Stimulated activated CD8-positive, alpha-beta memory T cell treated with anti-CD3 and anti-CD28 coated beads, Interleukin-4, amount 100 ng/mL, for 1 hour (primary cell): ENCODE measurements at places on chromosomes 12 and 14.

DNA sequence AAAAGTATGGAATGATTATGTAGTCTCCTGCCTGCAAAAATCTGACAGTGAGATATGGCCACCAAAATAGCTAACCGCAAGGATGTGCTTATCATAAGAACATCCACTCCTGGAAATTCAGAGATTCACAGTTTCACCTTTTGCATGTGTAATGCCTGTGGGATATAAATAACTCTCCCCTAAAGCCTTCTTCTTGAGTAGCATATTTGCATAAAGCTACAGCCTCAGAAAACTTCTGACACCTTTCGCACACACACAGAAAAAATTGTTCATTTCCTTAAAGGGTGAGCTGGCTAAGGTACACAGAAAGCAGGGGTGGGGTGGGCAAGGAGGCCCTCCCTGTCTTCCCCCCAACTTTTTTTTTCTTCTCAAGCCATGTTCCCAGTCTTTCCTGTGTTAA lies 3.1 kb upstream of the IGF1 start:
- no peak for DNase-seq

DNA sequence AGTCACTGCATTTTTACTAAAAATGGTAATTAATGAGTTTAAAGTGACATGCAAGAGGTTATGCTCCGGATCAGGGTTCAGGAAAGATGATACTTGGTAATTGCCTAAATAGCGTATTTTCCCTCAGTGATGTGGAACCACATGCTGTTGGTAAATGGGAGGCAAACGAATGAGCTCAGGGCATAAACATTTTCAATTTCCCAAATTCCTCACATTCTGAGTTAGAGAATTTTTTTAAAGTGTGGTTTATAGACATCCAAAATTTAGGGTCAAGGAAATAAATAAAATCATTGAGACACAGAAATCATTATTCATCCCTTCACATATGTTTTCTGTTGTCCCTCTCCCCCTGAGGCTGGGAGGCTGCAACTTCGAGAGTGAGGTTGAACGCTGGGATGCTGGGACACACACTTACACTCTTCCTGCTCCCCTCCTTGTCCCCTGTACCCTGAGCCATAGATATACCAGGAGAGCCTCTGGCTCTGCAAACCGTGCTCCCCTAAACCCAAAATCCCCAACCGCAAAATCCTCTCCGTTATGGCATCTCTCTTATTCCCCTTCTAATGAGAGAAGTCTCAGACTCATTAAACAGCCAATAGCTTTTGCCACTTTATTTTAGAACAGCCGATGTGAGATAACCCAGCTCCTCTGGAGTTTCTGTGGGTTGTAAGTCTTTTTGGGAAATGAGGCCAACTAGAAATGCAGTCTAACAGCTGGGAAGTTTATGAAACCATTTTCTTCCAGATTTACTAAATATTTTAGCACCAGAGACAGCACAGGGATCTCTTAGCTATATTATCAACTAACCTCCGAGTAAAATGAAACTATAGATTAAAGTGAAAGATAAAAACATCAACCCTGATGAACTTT lies 21.4 kb upstream of the ADGRD1 start:
- DNase-seq = no peak

GRCh38 chr14:67532998-67533753 lies at the start of gene PLEKHH1:
Gene PLEKHH1, plus strand, starts transcription at chr14:67533290. Its CDS starts 8,578 bp downstream, at chr14:67541868.
- no peak for DNase-seq

DNA sequence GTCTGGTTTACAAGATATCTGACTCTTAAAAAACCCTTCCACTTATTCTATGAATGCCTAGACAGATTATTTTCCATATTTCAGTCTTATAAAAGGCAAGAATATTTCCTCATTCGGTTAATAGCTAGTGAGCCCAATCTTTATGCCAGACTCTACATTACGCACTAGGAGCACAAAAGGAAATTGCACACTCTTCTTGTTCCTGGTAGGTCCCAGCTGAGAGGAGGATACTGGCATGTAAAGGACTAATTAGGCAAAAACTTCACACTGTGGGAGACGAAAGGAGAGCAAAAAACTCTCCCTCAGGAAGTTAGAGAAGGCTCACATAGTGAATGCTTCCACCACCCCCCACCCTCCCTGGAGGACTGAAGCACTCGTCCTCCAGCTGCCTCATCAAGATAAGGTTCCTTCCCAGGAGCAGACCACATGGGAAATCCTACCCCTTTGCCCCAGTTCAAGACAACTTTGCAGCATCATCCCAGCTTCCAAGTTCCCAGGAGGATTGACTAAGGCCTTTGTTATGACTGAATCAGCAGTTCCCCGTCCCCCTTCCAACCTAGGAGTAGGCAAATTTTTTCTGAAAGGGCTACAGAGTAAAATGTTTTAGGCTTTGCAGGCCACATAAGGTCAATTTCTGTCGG lies 14.5 kb downstream of the CAPZA3 start:
- DNase-seq = no peak

DNA sequence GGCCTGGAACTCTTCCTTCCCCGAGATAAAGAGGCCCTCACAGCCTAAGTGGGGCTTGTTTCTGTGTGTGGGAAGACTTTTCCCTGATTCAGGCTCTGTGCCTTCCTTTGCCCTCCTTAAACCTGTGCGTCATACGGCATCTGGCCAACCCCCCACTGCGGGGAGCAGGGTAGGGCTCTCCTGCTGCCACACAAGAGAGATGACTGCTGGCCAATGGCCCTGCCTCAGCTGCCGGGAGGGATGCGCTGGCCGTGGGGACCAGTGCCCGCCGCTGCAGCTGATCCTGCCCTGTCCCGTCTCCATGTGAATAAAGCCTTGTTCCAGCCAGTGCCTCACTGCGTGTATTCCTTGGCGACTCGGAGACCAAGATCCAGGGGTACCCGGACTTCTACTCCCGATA lies 42.5 kb upstream of the BEGAIN start:
- no peak for DNase-seq

- DNase-seq = no peak
These were observed 227.2 kb downstream of the DACT1 start for GRCh38 chr14:58864751-58865513.

- DNase-seq = no peak
These were observed 30.4 kb upstream of the PLEK2 start for GRCh38 chr14:67442139-67442906.

GRCh38 chr14:71931492-71932228 lies 569 bp upstream of the RGS6 start:
- no peak for DNase-seq

- DNase-seq = no peak
These were observed 47.8 kb upstream of the MED13L start for GRCh38 chr12:116325336-116325664.

- DNase-seq = no peak
These were observed 5.2 kb upstream of the NRDE2 start for GRCh38 chr14:90336985-90337384.

GRCh38 chr12:45670346-45671065 lies 59.0 kb upstream of the ARID2 start:
- DNase-seq = no peak

GRCh38 chr12:108666401-108666881 lies 32.7 kb upstream of the SELPLG start:
- DNase-seq = no peak

DNA sequence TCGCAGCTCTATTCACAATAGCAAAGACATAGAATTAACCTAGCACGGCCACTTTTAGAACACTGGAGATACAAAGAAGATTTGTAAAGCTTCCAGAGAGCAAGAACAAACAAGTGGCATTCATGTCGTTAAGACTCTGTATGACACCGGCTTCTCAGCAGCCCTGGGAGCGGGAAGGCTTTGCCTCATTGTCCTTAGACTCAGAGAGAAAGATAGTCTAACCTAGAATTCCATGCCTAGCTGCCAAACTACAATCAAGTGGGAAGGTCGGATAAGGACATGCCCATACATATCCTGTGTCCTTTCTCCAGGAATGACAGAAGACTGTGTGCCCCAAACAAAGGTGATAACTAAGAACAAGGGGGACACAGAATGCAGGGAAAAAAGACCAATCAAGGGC lies 1038.3 kb downstream of the BCL11B start:
- no peak for DNase-seq

GRCh38 chr12:88417531-88417930 lies 162.7 kb downstream of the KITLG start:
- no peak for DNase-seq

- no peak for DNase-seq
These were observed 121.3 kb upstream of the IGF1 start for GRCh38 chr12:102601621-102602020.

DNA sequence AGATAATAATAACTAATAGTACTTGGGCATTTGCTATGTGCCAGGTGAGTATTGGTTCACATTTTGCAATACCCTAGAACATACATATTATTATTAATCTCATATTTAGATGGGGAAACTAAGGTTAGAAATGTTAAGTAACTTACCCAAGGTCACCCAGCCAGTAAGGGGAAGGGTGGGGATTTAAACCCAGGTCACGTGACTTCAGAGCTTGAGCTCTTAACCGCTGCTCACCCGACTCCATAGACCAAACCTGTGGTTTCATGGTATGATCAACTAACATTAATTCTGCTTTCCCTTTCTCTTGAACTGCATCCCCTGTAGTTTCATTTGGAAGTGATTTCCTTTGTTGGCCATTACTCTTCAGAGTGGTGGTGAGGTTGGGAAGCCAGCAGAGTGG lies 242.3 kb downstream of the NRXN3 start:
- no peak for DNase-seq

DNA sequence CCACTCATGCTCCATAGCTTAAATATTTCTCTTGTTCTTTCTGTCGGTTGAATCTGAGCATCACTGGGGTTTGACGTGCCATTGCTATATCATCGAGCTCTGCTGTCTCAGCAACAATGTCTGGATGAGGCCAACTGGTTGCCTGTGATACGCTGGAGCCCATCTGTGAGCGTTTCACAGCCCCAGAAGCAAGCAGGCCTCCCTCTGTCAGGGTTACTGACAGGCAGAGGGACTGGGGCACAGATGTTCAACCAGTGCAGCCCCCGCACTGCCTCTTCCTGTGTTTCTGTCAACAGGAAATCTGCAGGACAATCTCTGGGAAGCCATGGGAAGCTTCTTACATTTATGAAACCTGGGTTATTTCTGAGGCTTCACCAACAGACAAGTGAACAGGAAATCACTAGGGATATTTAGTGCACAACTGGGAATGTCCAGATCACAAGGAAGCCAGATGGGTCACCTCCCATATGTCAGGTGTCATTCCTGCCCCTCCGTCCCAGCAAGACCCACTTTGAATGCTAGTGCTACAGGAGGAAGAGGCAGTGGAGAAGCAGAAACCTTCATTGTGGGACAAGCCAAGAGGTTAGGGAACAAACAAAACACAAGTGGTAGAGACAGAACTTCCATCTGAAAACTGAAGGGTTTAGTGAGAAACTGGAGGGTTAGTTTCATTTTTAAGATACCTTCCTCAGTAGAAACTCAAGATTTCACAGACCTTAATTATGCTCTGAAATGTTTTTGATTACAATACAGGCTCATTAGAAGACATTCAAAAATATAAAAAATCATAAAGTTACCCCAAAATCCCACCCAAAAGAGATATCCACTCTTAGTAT lies 24.1 kb downstream of the DMAC2L start:
- no peak for DNase-seq

GRCh38 chr12:115374480-115375185 lies 690.7 kb upstream of the TBX3 start:
- DNase-seq = no peak

- DNase-seq = no peak
These were observed 64.2 kb downstream of the DNAI7 start for GRCh38 chr12:25130741-25131188.

DNA sequence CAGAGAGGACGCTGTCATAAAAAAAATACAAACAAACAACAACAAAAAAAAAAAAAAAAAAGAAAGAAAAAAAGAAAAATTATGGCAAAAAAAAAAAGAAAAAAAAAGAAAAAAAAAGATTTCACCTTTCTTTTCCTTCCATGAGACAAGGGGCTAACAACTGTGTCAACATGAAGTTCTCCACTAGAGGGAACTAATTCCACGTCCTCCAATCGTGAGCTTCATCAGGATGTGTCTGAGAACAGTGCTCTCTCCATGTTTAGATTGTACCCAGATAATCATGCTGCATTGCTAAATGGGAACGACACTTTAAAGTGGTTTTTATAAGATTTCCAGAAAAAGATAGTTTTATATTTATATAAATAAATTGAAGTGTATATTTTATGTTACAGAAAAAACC lies 96.2 kb upstream of the PTPRB start:
- no peak for DNase-seq
